Neural crest cell (in vitro differentiated cells): ENCODE measurements at places on chromosomes 1 and 21. TPM values are rescaled to one million over a fixed set of nuclear protein-coding genes. Genes with fewer than 3 reads are reported as not detected.
A peak's percentile ranks its signal among the peaks of the same experiment; 100 is the strongest.

The PKLR gene
- not detected in 2 replicates for total RNA-seq

DNA sequence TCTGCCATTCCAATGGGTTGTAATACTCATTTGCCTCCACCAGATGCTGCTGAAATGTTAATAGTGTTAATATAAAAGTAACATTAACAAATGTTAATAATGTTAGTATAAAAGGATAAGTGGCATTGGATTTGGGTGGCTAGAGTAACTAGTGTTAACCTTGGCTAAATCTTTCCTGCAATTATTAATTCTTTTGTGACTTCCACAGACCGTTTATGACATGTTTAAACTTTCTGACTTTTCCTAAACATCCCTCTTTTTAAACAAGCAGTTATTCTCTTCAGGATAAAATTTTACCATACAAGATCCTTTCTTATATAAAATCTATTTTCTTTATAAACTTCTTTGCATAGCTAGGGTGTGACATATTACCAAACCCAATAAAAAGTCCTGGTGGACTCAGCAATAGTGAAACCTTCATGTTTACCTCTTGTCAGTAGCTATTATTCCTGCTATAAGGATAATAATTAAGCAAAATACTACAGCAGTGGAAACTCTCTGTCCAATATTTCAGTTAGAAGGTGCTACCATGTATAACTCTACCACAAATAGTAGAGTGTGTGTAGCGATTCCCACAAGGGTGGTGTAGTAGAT lies 41.5 kb downstream of the CCDC30 start:
- no peak overlapping the region for H3K27ac ChIP-seq
- H3K27me3 ChIP-seq = no peaks in the 10 kb centered on the region
- no peaks in the 10 kb centered on the region for H3K4me1 ChIP-seq
- no peak for DNase-seq
- peaks cover 58% of the 10 kb centered on the region for H3K36me3 ChIP-seq

GRCh38 chr21:15060543-15061175 lies 4.1 kb downstream of the NRIP1 start:
- peak overlapping the region; percentile 79 for H3K4me3 ChIP-seq
- no peak for DNase-seq
- H3K4me1 ChIP-seq = peaks cover 75% of the 10 kb centered on the region
- no peaks in the 10 kb centered on the region for H3K27me3 ChIP-seq

The KLF17 gene
- total RNA-seq = 0.34 TPM in 1 of 2 replicates, not detected in the other

The SPRR5 gene
- total RNA-seq = not detected in 2 replicates

The BROX gene
- total RNA-seq = 31.5 and 34.7 TPM in 2 replicates

DNA sequence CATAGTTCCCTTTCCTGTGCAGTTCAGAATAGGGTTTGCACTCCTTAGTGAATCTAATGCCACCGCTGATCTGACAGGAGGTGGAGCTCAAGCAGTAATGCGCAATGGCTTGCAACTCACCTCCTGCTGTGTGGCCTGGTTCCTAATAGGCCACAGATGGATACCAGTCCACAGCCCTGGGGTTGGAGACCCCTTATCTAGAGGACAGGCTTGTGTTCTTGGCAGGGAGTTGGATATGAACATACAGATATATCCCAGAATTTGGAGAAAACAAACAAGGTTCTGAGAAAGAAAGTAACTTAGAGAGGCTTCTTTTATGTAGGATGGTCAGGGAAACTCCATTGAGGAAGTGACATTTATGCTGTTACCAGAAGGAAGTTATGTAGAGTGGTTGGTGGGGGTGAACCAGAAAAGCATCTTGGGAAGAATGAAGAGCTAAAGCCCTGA lies 5.1 kb upstream of the PTPRC start:
- H3K27me3 ChIP-seq = no peaks in the 10 kb centered on the region
- DNase-seq = no peak
- no peak overlapping the region for H3K4me3 ChIP-seq
- no peaks in the 10 kb centered on the region for H3K4me1 ChIP-seq
- H3K27ac ChIP-seq = no peak overlapping the region

The GJA5 gene
- 1.1 and 1.2 TPM in 2 replicates for total RNA-seq

DNA sequence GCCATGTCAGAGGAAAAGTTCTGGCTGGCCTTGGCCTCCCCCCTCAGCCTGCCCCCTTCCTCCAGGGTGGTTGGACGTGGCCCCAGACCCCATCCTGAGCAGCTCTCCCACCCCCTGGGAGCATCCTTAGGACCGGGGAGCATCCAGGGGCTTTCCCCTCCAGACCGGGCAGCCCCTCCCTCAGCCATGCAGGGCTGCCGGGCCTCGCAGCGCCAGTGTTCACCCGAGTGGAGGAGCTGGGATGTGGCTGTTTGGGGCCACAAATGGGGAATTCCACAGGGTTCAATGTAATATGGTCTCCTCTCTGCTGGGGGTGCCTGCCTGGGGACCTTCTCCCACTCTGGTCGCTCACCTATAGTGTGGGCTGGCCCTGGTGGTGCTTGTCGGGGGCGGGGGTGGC lies 4.2 kb upstream of the PFKL start:
- no peaks in the 10 kb centered on the region for H3K36me3 ChIP-seq
- no peak overlapping the region for H3K27ac ChIP-seq
- H3K27me3 ChIP-seq = peaks cover 12% of the 10 kb centered on the region
- H3K4me1 ChIP-seq = peaks cover 5% of the 10 kb centered on the region
